Hematopoietic multipotent progenitor cell treated with erythropoietin and hydrocortisone succinate and interleukin-3 and kit ligand, for 6 days (in vitro differentiated cells): ENCODE measurements at places on chromosomes 11 and 22.
A peak's percentile ranks its signal among the peaks of the same experiment; 100 is the strongest.

- DNase-seq, result peak; percentile 59
Observed at GRCh38 chr22:35367331-35367886, 13.5 kb upstream of the HMOX1 start.

GRCh38 chr11:128374026-128374425, 213.3 kb downstream of the ETS1 start:
- DNase-seq, result no peak

DNA sequence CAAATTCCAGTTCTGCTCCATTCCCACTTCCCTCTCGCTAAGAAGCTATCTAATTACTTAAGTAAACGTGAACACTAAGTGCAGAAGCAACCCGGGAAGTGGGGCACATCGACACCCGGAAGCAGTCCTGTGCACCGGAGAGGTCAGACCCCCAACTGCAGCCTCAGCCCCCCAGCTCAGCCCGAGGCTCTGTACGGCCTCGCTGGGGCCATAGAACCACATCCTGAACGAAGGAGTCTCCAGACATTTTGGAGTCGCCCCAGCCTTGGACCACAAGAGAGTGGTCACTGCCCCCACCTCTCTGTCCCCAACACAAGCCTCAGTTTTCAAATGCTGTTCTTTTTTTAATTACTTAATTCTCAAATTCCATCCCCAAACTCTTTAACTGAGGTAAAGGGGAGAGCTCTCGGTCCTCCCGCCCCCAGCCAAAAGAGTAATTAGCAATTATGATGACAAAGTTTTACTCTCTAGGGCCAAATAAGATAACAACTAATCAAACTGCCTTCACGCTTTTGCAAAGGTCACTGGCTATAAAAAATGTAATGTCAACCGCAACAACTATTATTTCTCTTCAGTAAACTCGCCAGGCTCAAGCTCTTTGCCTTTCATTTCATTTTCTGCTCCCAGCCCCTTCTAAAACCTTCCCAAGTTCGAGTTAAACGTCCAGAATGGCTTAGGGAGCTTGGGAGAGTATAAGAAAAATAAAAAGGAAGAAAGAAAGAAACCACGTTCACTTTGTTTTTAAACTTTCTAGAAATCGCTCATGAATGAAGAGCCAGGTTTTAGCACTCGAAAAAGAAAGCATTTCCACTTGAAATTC, 2.2 kb downstream of the PAX6 start:
- no peak for DNase-seq

- DNase-seq, result no peak
Observed at GRCh38 chr22:24440718-24441405, 13.5 kb downstream of the ADORA2A start.

- DNase-seq, result peak; percentile 97
Observed at GRCh38 chr11:86244063-86244521, 461 bp upstream of the EED start.

- no peak for DNase-seq
Observed at GRCh38 chr11:119614222-119615002, 114.6 kb downstream of the NECTIN1 start.

- no peak for DNase-seq
Observed at GRCh38 chr22:20063271-20064139, 16.5 kb upstream of the DGCR8 start.

- DNase-seq, result no peak
Observed at GRCh38 chr11:27968461-27968860, 139.5 kb downstream of the KIF18A start.

GRCh38 chr11:130390071-130390758, 38.2 kb downstream of the ADAMTS8 start:
- peak; percentile 11 for DNase-seq

- DNase-seq, result peak; percentile 24
Observed at GRCh38 chr11:61683961-61684869, 4.0 kb downstream of the DAGLA start.

GRCh38 chr11:26937386-26937785, 56.5 kb upstream of the FIBIN start:
- DNase-seq, result no peak

DNA sequence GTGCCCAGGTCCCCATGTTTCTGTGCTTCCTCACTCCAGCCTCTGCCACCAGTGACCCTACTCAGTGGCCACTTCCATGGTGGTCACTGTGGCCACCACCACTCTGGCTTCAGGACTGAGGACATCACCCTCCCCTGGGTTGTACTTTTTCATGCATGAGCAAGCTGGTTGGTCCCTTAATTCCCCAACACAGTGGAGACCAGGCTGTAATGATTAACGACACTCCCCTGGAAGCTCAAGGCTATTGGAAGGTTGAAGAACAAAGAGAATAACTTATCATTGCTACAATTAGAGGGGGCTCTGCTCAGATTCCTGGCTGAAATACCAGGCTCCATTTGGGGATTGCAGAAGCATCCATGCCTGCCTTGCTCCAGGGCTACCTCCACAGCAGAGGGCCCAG, 10.5 kb downstream of the PLAAT4 start:
- no peak for DNase-seq

GRCh38 chr11:5891216-5891800, 1.7 kb upstream of the OR52E5 start:
- peak; percentile 64 for DNase-seq

DNA sequence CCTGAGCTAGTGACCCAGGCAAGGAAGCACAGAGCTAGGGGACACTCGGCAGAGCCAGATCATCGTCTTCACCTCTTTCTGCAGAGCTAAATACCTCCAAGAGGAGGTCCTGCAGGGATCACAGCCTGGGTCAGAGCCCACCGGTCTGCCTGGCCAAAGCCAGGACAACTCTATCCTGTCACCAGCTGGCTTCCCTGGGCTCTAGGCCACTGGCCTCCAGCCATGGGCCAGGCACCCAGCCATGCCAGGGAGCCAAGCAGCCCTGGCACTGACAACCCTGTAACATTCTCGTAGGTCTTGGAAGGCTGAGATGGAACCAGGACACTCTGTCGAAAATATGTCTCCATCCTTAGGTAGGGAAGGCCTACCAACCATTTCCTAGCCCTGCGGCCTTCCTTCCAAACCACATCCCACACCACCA, 270.1 kb downstream of the BUD13 start:
- no peak for DNase-seq

DNA sequence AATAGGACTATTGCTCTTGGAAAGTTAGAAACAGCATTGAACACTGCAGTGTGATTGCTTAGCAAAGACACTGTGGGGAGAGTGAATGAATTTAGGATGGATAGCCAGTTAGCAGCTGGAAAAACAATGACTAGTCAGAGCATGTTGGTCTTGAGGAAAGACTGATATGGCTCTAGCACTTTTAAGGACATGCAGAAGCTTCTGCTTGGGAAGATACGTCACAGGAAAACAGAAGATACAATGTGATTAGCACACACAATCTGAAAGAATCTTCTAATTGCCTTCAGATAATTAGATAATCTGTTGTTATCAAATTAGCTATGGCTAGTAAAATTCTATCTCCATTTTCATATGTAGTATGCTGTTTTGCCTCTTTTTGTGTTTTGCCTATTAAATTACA, 530.7 kb upstream of the CHORDC1 start:
- no peak for DNase-seq

- DNase-seq, result no peak
Observed at GRCh38 chr22:46008291-46008690, 31.3 kb upstream of the WNT7B start.

- DNase-seq, result no peak
Observed at GRCh38 chr11:45725776-45726492, 60.5 kb upstream of the CHST1 start.

DNA sequence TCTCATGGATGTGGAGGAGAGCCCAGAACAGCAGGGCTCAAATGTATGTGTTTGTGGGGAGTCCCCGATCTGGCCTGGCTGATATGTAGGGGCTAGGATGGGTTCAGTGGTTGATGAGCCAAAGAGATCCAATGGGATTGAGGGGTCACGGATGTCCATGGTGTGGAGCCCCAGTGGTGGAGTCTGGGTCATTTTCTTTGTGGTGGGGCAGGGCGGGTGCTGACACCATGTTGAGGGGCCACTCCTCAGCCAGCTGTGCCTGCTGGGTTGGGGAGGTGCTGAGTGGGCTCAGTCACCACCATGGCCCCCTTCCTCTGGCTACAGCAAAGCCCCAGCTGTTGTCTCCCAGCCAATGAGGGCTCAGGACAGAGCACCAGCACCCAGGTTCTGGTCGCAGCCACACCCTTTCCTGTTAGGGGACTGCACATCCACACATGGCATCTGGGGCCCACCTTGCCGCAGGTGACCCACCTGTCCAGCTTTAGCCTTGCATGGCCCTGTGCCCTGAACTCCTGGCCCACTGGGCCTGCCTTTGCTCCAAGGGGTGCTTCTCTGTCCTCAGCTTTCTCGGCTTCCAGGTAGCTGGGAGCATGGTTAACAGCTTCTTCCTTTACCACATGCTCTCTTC, 3.2 kb upstream of the GNAZ start:
- no peak for DNase-seq

GRCh38 chr11:11245453-11245852, 107.6 kb downstream of the CSNK2A3 start:
- DNase-seq, result no peak

DNA sequence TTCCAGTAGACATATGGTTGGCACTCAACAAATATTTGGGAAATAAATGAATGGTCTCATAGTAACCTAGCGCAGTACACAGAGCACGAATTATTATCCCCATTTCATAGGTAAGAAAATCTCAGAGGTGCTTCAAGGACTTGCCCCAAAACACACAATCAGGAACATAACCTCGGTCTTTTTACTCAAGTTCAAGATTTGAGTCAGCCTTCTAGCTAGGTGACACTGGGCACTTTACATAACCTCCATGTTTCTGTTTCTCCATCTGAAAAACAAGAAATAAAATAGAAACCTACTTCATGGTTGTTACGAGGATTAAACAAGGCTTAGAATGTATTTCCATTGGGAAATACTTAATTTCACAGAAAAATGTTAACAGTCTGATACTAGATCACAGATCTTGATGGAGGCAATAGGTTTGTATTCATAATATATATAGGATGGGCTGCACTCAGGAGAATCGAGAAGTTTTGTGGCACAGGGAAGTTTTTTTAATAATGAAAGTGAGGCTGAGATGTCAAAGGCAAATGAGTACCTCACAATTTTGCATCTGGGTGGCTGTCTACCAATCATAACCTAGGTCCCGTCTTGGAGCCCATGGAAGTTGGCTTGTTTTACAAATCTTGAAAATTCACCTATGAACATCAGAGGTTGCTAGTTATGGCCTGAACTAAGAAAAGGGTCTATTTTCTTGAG, 147.4 kb upstream of the ZC3H12C start:
- DNase-seq, result no peak

DNA sequence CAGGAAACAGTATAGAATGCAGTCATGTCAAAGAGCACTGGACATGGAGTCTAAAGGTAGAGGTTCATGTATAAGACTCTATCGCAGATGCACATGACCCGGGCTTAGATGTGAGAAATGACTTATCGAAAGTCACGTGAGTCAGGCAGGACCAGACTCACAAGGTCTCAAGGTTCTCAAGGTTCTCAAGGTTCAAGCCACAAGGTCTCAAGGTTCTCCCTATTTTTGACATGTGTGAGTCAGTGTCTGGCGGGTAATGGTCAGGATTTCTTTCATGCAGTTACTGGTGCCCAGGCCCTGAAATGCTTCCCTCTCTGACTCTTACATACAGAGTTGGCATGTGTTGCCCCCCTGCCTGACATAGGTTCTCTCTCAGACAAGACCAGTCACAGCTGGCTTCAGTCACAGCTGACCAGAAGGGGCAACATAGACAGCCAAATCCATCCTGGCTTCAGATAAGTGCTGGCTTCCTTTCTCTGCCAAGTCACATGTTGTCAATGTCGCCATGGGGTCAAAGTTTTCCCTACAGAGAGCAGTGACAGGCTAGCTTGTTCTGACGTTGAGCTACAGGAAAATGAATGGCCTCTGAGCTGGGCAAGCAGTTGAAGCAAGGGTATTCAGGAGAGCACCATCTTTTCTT, 10.1 kb downstream of the CSRP3 start:
- no peak for DNase-seq

- no peak for DNase-seq
Observed at GRCh38 chr11:8230921-8231847, 32.5 kb downstream of the LMO1 start.

GRCh38 chr11:110472858-110473257, 43.1 kb downstream of the FDX1 start:
- no peak for DNase-seq

DNA sequence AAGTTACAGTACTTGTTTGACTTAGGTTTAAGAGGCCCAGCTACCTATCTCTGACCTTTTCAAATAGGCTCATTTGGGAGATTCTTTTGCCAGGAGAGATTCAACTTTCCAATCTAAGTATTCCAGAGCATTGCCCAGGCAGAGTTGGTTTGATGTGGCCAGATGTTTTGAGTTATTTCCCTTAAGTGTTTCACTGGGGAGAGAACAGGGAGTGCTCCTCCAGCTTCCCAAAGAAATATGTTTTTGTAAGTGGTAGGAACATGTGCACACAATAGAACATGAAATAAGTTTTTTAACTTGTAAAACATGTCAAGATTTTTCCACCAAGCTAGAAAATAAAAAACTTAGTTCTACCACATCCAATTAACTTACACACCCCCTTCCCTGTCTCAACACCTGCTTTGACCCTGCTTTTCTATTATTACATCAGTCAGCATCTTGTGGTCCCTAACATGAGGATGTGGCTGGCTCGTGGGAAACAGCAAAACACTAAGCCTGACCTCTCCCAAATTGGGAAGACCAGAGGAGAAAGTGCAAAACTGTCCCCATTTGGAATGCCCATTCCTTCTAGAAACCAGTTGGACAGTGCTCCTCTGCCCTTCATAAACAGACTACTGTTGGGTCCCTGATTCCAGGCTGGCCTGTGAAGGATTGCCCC, 70.4 kb upstream of the RASSF10 start:
- DNase-seq, result no peak

DNA sequence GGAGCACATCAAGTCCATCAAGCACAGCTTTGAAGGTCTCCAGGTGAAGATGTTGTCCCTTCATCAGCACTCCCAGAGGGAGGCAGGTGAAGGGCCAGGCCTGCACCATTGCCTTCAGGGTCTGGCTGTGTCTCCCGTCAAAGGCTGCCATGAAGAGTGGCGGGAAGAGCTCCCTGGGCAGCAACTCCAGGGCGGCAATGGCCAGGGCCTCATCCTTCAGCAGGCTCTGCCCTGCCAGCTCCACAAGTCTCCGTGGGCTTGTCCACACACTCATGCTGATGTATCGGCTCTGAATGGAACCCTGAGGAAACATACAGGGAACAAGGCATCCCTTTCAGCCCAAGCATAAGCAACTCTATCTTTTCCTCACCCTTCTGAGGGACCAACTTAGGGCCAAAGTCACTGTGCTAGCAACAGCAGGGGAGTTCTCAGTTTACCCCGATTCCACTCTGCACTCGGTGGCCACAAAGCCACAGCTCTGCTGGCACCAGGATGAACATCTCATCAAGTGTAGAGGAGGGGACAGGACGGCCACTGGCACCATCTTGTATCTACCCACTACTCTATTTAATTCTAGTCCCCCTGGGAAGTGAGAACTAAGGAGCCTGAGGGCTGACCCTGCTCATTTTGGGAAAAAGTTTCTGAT, 8.2 kb downstream of the PRAME start:
- DNase-seq, result no peak
